Activated T-cell treated with anti-CD3 and anti-CD28 coated beads, Interleukin-2, amount 50 U/mL, for 72 hours (primary cell): ENCODE measurements at places on chromosomes 7 and 10. TPM values are rescaled to one million over a fixed set of nuclear protein-coding genes. Genes with fewer than 3 reads are reported as not detected.
A peak's percentile ranks its signal among the peaks of the same experiment; 100 is the strongest.

Gene ANKRD61
- not detected for total RNA-seq

Gene VTI1A
- total RNA-seq = 65.5 TPM

Gene GNAT3
- not detected for total RNA-seq

Gene EVX1
- not detected for total RNA-seq

Gene SFTPA1
- not detected for total RNA-seq

Gene SNX10
- 37.4 TPM for total RNA-seq

Gene ADRB1
- total RNA-seq = not detected

Gene TMEM184A
- total RNA-seq = not detected

GRCh38 chr10:1401071-1401965 is 336.0 kb downstream of the ADARB2 start:
- H3K27me3 ChIP-seq = peaks cover 6% of the 10 kb centered on the region
- H3K4me3 ChIP-seq = no peak overlapping the region
- no peaks in the 10 kb centered on the region for H3K36me3 ChIP-seq
- no peaks in the 10 kb centered on the region for H3K4me1 ChIP-seq

- H3K4me3 ChIP-seq = no peak overlapping the region
- no peaks in the 10 kb centered on the region for H3K27me3 ChIP-seq
- peaks cover 12% of the 10 kb centered on the region for H3K4me1 ChIP-seq
Observed at GRCh38 chr7:157540020-157540419, 203.2 kb downstream of the DNAJB6 start.

GRCh38 chr10:131099028-131099726 is 212.3 kb downstream of the TCERG1L start:
- H3K27ac ChIP-seq = no peak overlapping the region
- no peaks in the 10 kb centered on the region for H3K36me3 ChIP-seq
- no peak for DNase-seq
- H3K27me3 ChIP-seq = no peaks in the 10 kb centered on the region
- no peaks in the 10 kb centered on the region for H3K4me1 ChIP-seq

GRCh38 chr7:68484731-68485130 is 1113.5 kb upstream of the AUTS2 start:
- no peaks in the 10 kb centered on the region for H3K27me3 ChIP-seq
- peaks cover 1% of the 10 kb centered on the region for H3K36me3 ChIP-seq
- H3K4me3 ChIP-seq = no peak overlapping the region
- H3K27ac ChIP-seq = no peak overlapping the region
- H3K4me1 ChIP-seq = no peaks in the 10 kb centered on the region

DNA sequence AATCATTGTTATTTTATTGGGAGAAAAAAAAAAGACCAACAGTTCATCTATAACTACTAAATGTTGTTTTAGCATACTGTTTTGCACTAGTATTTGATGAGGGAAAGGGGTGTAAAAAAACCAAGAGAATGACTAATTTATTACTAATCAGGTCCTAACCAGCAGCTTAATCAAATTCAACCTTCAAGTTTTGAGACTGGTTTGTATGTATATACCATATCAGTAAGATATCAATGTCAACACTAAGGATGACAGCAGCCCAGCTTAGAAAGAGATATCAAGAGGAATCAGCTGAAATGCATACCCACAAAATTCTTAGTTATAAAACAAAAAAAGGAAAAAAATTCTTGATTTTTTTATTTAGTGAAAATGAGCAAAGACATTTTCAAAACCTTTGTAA is 122.6 kb downstream of the KMT2C start:
- peaks cover 31% of the 10 kb centered on the region for H3K4me1 ChIP-seq
- DNase-seq = no peak
- no peak overlapping the region for H3K27ac ChIP-seq

DNA sequence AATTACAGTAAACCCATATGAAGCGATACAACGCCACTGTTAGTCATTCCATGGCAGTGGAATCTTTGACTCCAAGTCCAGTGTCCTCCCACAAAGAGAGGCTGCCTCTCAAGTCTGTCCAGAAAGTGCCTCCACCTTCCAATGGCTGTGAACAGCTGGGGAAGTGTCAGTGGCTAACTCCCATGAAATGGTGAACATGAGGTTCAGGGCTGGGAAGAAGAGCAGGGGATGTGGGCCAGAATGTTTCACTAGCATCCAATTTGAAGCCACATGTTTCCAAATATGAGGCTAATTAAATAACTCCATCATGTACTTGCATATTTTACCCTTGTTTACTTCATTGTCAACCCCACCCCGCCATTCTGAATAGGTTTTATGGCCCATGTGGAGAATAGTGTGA is 53.1 kb upstream of the CHST15 start:
- H3K27ac ChIP-seq = no peak overlapping the region
- H3K27me3 ChIP-seq = peaks cover 8% of the 10 kb centered on the region
- DNase-seq = no peak
- H3K4me1 ChIP-seq = peaks cover 8% of the 10 kb centered on the region
- no peaks in the 10 kb centered on the region for H3K36me3 ChIP-seq

DNA sequence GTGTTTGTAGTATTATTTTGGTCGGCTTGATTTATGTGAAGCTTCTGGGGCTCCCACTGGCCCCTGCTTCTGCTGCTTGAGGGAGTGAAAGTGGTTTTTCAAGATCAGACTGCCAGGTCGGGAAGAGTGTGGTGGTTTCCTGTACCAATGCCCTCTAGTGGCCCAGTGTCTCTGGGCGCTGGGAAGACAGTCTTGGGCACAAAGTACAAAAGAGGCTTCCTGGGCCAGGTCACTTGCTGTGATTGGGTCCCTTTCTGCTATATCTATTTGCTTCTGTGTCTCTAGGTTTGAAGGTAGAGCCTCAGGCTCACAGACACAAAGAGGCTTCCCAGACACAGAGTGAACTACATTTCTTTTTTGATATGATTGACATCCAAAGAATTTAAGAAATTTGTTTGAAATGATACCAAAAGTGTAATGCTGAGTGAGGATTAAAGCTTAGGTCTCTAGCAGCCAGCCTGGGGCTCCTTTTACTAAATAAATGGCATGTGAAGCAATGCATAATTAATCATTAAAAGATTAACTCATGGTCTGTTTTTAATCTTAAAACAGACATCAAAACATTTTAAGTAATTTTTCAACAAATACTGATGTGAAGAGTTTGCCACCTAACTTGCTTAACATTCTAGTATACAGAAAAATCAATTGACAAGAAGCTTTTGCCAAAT is 36.3 kb downstream of the ABCB1 start:
- peaks cover 6% of the 10 kb centered on the region for H3K4me1 ChIP-seq
- no peak overlapping the region for H3K27ac ChIP-seq
- no peaks in the 10 kb centered on the region for H3K27me3 ChIP-seq
- peak; percentile 14 for DNase-seq

DNA sequence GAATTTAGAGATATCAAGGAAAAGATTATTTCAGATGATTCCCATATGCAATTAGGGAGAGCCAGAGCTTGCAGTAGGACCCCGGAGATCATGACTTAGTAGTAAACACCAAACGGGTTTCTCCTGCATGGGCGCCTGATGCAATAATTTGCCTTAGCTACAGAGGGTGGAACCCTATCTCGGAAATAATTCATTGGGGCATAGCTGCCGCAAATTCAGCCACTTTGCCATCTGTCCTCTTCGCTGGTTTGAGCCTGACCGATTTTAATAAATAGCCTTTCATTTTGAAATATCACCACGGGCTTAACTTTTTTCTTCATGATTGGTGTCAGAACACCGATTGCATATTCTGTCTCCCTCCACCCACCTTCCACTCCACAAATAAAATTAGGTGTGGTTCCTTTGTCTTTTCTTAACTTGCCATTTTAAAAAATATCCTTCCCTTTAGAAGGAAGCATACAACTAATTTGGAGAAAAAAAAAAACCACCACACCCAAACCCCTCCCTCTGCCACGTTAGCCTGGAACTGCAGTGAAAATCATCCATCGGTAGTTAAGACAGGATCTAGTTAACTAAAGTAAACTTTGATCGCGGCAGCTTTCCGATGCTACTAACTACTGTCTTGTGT is 1.4 kb downstream of the GARS1 start:
- H3K36me3 ChIP-seq = peaks cover 49% of the 10 kb centered on the region
- peak overlapping the region; percentile 99 for H3K27ac ChIP-seq
- H3K4me3 ChIP-seq = peak overlapping the region; percentile 95
- no peaks in the 10 kb centered on the region for H3K27me3 ChIP-seq
- peak; percentile 25 for DNase-seq

GRCh38 chr10:127890832-127891334 is 1.9 kb downstream of the CLRN3 start:
- no peak overlapping the region for H3K27ac ChIP-seq
- H3K4me1 ChIP-seq = no peaks in the 10 kb centered on the region
- H3K4me3 ChIP-seq = no peak overlapping the region
- H3K36me3 ChIP-seq = no peaks in the 10 kb centered on the region
- no peak for DNase-seq

- peaks cover 38% of the 10 kb centered on the region for H3K36me3 ChIP-seq
- H3K4me1 ChIP-seq = peaks cover 84% of the 10 kb centered on the region
- peak overlapping the region; percentile 47 for H3K4me3 ChIP-seq
- peak overlapping the region; percentile 75 for H3K27ac ChIP-seq
- DNase-seq = no peak
Observed at GRCh38 chr7:2956076-2956475, 87.6 kb downstream of the CARD11 start.

GRCh38 chr7:44062180-44062902 is 3.0 kb downstream of the PGAM2 start:
- no peak for DNase-seq
- H3K27me3 ChIP-seq = no peaks in the 10 kb centered on the region
- peaks cover 5% of the 10 kb centered on the region for H3K36me3 ChIP-seq
- H3K27ac ChIP-seq = no peak overlapping the region
- no peak overlapping the region for H3K4me3 ChIP-seq

DNA sequence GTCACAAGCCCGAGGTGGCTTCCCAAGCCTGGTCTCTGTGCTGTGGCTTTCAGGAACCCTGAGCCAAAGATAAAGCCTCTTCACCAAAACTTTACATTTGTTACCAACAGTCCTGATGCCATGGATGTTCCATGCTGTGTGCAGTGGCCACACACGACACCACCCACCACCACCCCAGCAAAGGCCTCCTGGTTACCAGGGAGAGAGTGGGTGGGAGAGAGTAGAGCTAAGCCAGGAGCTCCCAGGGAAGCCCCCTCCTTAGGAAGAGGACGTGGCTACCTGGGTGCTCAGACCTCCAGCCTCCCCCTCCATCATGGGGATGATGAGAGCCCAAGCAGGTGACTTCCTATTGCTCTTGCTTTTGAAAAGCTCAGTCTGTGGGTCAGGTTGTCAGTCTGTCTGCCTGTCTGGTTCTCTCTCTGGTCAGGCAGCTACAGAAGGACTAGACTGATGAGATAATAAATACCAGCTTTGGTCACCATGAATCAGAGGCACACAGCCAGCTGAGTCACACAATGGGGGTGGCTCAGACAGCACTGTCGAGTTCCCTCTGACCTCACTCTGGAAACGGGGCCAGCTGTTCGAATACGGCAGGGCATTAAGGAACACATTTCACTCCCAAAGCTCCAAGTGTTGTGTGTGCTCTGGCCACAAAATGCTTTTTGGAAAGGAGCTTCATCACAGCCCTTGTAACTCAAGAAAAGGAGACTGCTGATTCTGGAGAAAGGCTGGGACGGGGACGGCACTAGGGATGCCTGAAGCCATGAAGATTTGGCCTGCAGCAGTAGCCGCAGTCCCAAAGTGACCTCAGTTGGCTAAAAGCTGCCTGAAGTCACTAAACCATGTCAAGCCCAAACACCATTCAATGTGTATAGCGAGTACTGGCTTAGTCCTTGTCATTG is 166.0 kb downstream of the FANK1 start:
- H3K27ac ChIP-seq = no peak overlapping the region
- H3K36me3 ChIP-seq = no peaks in the 10 kb centered on the region
- H3K4me3 ChIP-seq = no peak overlapping the region
- peaks cover 5% of the 10 kb centered on the region for H3K27me3 ChIP-seq

DNA sequence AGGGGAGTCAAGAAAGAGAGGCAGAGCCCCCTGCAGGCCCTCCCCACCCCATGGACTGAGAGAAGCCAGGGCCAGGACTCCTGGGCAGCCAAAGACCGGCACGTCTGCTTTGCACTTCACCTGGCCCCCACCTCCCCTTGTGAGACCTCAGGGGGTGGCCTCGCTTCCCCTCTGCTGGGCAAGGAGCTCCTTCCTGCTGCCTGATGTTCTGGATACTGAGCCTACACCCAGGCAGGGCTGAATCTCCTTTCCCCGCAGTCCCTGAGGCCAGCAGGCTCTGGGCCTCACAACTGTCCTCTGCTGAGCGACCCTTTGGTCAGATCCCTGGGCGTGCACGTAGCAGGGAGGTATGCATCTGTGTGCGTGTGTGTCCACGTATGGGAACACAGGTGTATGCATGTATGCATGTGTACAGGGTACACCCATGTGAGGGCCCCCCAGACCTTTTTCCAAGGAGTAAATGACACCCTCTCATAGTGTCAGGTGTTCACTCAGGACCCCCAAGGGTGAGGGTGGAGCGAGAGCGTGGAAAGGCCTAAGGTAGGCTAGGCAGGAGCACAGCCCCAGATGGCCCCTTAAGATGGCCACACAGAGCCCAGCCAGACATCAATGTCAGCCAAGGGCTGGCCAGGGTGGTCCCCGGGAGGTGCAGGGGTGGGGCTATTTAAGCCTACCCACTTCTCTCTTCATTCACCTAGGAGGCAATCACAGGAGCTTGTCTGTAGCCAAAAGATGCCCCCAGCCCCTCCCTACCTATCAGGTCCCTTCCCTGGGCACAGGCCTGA is 1.9 kb upstream of the RET start:
- H3K27me3 ChIP-seq = peaks cover 37% of the 10 kb centered on the region
- no peaks in the 10 kb centered on the region for H3K4me1 ChIP-seq
- no peak overlapping the region for H3K27ac ChIP-seq
- no peak overlapping the region for H3K4me3 ChIP-seq
- no peaks in the 10 kb centered on the region for H3K36me3 ChIP-seq

- H3K4me1 ChIP-seq = no peaks in the 10 kb centered on the region
- no peaks in the 10 kb centered on the region for H3K36me3 ChIP-seq
- no peak overlapping the region for H3K4me3 ChIP-seq
- DNase-seq = no peak
- no peak overlapping the region for H3K27ac ChIP-seq
Observed at GRCh38 chr7:81672872-81673271, 97.0 kb downstream of the HGF start.

- H3K4me3 ChIP-seq = no peak overlapping the region
- no peaks in the 10 kb centered on the region for H3K4me1 ChIP-seq
Observed at GRCh38 chr10:71632200-71632820, 87.3 kb downstream of the C10orf105 start.

- no peak for DNase-seq
- H3K27ac ChIP-seq = no peak overlapping the region
- no peaks in the 10 kb centered on the region for H3K36me3 ChIP-seq
- H3K4me1 ChIP-seq = peaks cover 5% of the 10 kb centered on the region
Observed at GRCh38 chr7:1287752-1288201, 55.1 kb downstream of the UNCX start.

DNA sequence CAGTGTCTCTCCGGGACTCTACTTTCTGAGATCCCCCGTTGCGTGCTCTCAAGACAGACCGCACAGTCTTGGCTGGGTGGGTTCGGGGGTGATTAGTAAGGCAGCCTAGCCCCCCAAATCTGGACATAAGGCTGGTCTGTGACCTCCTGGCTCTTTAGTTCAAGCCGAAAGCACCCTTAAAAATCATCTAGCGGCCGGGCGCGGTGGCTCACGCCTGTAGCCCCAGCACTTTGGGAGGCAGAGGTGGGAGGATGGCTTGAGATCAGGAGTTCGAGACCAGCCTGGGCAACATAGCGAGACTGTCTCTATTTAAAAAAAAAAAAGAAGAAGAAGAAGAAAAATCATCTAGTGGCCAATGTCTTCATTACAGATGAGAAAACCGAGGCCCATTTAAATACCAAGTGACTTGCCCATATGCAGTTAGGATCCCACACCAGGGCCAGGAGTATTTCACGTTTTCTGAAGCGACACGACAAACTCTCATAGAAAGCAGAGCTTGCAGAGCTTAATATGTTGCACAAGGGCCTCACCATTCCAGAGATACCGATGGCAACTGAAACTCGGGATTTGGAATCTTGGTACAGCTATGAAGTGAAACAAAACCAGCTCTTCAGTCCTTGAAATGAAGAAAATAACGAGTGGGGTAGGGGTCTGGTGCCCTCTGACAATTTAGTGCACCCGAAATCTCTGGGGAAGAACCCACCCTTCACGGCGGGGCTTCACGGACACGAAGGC is 703 bp upstream of the HILPDA start:
- DNase-seq = no peak
- H3K36me3 ChIP-seq = peaks cover 15% of the 10 kb centered on the region
- H3K4me3 ChIP-seq = peak overlapping the region; percentile 98
- H3K27ac ChIP-seq = peak overlapping the region; percentile 85
